NCI-H2171 (cell line): ENCODE measurements at places on chromosomes 5 and 9.
A peak's percentile ranks its signal among the peaks of the same experiment; 100 is the strongest.

- no peak for DNase-seq
These were observed 79.8 kb downstream of the ARSB start for GRCh38 chr5:78905084-78905938.

DNA sequence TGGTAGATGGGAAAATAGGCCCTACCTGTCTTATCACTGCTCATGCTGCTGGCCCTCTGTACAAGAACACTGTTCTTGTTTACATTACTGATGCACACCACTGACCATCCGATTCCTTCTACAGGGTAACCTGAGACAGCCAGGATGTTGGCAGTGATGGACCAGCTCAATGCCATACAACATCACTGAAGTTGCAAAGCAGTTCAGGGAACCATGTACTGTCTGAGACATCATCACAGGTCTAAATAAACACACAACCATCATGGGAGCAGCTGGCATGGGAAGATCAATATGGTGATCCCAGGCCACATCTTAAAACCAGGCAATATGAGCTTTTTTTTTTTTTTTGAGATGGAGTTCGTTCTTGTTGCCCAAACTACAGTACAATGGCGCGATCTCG, 59.0 kb downstream of the IARS1 start:
- DNase-seq: no peak

GRCh38 chr9:37324691-37325490, 97.6 kb upstream of the GRHPR start:
- no peak for DNase-seq

- DNase-seq: no peak
These were observed 43.3 kb upstream of the ALDOB start for GRCh38 chr9:101478906-101479305.

DNA sequence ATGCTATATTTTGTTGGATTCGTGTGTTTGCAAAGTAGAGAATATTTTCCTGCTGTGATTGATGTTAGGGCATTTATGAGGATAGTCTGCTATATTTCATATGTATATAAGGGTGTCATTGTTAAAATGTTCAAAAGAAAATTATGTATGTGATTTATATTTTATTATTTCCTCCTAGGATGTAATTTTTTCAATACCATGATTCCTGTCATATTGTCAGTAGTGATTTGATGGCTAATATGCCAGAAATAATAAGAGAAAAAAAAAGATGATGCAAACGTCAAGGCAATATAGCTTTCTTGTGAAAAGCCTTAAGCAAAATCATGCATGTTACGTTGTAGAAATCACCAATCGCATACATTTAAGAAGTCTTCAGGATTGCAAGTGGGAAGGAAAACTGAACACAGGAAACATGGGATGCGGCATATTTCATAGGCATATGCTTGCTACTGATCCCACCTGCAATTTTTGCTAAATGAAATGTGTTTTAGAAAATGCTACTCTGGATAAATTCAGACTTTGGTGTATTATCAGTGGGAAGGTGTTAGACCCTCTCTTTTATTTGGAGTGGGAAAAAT, 224.5 kb downstream of the MAST4 start:
- DNase-seq: no peak

DNA sequence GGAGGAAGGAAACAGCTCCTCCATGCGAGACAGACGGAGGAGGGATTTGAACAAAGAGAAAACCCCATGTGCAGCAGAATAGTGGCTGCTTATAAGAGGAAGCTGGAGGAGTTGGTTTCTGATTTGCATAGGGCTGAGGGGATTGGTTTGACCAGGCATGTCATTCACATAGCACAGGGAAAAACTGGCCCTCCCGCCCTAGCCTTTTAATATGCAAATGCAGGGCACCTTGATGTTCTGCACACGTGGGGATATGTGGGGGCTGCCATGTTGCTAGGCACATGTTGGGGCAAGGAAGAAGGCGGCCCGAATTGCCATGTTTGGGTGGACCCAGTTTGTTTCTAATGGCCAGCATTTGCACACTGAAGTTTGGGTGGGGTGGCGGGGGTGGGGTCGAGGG, 42.2 kb downstream of the OSMR start:
- no peak for DNase-seq

DNA sequence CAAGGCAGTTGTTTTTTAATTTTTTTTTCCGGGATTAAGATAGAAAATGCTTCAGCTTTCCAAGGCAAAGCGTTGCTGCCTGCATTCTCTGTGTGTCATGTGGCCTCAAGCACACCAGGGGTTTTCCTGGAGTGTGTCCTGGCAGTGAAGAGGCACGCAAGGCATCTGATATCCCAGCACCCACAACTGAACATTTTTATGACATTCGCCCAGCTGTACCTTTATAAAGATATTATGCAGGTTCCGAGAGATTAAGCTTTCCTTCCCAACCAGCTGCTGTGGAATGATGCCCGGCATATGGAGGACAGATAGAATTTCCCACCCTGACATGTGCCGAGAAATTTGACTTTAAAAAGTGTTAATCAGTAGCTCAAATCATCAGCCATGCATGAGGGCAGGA, 205.6 kb downstream of the GADD45G start:
- peak; percentile 93 for DNase-seq

GRCh38 chr9:137439158-137439714, 1.9 kb downstream of the ENTPD8 start:
- DNase-seq: no peak

DNA sequence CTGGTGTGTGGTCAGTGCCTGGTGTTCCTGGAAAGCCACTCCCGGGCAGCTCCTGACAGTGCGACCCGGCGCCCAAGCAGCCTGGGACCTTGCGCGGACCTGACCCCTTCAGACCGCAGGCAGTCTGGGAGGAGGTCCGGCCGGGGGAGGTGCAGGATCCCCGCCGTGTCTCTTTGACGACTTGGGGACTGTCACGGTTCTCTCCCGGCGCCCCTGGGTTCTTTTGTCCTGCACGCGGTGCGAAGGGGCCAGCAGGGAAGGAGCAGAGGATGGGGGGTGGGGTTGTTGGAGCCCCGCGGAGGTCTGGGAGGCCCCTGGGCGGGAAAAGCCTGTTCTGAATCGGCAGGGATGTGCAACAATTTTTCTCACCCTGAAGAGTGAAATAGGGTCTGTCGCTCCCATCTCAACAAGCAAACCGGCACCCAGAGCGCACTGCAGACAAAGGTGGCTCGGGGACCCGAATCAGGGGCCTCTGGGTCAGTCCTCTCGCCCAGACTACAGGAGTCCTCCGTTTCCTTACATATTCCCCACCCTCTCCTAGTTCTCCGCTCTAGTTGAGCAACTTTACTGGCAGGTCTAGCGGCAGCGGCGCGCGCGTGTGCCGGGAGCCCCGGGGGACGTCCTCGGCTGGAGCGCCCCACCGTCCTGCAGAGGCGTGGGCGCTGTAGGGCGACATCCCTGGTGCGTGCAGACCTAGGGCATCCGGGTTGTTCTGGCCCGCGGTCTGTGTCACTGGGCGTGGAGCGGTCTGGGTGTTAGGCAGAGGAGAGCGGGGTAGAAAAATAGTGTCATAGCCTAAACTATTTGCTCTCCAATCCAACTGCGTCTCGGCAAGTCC, 1.2 kb downstream of the VCAN start:
- DNase-seq: no peak

DNA sequence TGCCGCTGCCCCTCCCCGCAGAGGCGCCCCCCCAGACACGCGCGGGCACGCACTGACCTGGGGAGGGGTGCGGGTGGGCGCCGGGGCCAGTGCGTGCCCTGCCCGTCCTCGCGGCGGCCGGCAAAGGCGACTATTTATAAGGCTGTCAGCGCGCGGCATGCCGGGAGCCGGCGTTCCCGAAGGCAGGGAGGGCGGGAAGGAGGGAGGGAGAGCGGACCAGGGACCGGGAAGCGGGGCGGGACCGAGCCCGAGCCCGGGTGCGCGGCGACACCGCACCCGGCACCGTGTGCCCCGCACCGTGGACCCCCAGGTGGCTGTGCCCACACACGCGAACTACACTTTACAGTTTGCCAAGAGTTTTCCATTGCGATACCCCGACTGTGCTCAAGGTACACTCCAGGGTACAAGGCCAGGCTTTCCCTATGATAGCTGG, at the start of gene AK1:
AK1 (minus strand) TSS at position 110 of the 433 bp plus-strand sequence. CDS start 3,058 bp downstream, outside the sequence.
- peak; percentile 74 for DNase-seq

DNA sequence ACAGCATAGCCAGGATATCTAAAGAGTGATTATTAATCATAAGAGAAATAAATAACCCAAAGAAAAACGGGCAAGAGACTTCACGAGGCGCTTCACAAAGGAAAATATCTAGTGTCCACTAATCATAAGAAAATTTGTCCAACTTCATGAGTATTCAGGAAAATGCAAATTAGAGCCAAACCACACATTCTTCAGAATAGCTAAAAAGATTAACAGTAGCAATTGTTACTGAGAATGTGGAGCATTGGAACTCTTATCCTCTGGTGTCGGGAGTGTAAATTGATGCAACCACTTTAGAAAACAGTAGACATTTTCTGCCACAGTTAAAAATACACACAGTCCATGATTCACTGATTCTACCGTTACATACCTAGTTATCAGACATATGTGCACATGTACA, 145.7 kb downstream of the CWC27 start:
- DNase-seq: no peak

- DNase-seq: no peak
These were observed 10.9 kb downstream of the SNCAIP start for GRCh38 chr5:122322801-122323548.

GRCh38 chr5:22372826-22373660, 480.1 kb downstream of the CDH12 start:
- DNase-seq: no peak

GRCh38 chr9:110058304-110058953, 149.5 kb downstream of the C9orf152 start:
- no peak for DNase-seq

DNA sequence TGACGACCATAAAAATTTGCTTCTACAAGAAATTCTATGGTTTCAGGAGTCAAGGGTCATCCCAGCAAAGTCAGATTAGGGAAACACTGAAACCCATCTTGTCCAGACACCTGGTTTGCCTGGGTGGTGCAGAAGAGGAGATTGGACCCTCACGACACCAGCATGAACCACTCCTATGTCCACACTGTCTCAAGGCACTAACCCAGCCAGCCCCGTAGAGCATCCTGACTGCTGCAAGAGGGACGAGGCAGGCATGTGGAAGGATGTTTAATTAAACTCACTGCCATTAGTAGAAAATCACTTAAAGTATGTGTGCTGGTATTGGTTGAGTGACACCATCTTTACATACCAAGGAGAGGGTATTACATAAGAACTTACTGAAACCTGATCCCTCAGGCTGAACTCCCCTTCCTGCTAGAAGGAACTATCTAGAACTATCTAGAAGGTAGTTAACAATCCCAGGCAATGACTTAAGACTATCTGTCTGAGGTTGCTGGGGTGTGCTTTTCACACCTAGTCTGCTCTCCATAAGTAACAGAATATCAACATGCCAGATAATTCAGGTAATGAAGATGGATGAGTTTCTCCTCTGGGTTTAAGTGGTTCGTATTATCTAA, 93.6 kb downstream of the SEMA6A start:
- DNase-seq: no peak

DNA sequence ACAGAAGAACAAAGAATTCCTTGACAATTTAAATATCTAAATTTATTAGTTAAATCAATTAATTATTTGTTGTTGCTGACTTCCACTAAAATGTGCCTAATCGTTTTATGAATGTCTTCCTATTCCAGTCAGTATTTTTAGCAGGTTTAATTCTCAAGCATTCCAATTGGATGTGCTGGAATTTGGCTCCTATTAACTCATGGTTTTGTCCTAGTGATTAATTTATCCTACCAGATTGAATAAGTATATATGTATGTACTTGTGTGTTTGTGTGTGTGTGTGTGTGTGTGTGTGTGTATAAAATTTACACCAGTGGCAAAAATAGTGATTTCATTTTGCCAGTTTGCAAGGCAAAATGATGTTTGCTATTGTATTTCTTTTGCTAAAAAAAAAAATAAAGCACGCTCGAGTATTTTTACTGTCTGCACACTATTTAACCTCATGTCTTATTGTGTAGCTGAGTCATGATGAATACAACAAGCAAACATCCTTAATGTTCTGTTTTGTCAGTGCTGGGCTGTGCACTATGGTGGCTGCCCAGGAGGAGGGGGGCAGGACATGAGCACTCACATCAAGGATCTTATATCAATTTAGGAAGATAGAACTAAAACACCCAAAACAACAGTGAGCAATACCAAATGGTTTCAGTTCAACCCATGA, 375.5 kb downstream of the PDE4D start:
- no peak for DNase-seq

DNA sequence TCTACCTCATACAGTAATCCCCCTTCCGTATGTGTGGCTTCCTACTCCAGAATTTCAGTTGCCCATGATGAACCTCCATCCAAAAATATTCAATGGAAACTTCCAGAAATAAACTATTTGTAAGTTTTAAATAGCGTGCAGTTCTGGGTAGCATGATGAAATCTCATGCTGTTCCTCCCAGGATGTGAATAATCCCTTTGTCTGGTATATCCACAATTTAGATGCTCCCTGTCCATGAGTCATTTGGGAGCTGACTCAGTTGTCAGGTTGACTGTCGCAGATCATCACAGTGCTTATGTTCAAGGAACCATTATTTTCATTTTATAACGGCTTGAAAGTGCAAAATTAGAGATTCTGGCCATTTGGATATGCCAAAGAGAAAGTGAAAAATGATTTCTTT, 290.1 kb upstream of the CDH9 start:
- DNase-seq: no peak

DNA sequence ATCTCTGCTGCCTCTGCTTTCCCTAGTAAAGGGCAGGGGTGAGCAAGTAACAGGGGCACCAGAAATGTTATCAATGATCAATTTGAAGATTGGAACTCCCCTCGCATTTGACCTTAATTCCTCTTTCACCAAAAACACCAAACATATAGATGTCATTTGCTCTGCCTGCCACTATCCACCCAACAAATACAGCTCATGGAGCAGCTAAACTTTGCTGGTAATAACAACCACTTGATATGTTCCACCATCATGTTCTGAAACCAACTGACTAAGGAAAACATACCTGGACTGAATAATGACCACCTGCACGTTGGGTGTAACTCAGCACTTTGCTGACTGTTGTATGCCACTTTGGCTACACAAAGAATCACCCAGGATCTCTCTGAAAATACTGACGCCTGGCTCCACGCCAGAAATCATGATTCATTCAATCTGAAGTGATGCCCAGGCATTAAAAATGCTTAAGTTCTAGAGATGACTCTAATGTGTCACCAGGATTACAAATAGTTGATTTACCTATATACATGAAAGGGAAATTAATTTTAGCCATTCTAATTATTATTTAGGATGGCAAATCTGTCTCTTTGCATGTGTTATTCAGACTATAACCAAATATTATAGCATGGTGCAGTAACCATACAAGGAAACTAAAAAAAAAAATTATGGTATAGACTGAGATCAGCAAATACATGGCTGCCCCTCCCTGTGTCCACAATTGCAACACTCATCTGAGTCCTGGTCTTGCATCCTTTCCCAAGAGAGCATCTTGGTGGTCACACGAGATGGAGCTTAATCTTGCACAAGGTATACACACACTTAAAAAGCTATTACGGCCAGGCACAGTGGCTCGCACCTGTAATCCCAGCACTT, 43.1 kb upstream of the TTC39B start:
- DNase-seq: no peak

- no peak for DNase-seq
These were observed 85.9 kb downstream of the RASGRF2 start for GRCh38 chr5:81046041-81046440.

DNA sequence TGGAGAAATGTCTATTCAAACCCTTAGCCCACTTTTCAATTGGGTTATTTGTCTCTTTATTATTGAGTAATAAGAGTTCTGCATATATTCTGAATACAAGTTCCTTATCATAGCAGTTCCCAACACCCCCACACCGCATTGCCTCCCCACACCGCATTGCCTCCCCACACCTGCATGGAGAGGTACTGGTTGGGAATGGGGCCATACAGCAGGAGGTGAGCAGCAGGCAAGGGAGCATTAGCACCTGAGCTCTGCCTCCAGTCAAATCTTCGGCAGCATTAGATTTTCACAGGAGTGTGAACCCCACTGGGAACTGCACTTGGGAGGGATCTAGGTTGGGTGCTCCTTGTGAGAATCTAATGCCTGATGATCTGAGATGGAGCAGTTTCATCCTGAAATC, 10.6 kb upstream of the SAP30L start:
- DNase-seq: no peak
